ENCODE measurements at places on chromosomes 3 and 15.
A peak's percentile ranks its signal among the peaks of the same experiment; 100 is the strongest.

GRCh38 chr3:105518806-105519418 is 152.2 kb downstream of the ALCAM start:
- peak; percentile 77 for DNase-seq

DNA sequence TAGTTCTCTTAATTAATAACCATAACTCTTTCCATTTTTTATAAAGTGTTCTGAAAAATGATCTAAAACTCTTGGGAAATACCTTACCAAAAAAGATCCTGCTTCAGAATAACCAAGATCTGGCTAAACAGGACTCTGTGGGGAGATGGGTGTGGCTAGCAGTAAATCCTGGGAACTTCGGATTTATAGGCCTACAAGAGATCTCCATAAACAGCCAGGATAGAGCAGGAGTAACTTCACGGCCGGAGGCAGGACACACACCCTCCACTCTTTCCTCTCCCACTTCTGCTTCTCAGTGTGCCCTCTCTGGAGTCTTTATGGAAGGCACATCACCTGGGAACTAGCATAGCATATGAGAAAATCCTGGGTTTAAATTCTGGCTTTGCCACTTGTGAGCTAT is 309.4 kb upstream of the SOX2 start:
- DNase-seq, result no peak

DNA sequence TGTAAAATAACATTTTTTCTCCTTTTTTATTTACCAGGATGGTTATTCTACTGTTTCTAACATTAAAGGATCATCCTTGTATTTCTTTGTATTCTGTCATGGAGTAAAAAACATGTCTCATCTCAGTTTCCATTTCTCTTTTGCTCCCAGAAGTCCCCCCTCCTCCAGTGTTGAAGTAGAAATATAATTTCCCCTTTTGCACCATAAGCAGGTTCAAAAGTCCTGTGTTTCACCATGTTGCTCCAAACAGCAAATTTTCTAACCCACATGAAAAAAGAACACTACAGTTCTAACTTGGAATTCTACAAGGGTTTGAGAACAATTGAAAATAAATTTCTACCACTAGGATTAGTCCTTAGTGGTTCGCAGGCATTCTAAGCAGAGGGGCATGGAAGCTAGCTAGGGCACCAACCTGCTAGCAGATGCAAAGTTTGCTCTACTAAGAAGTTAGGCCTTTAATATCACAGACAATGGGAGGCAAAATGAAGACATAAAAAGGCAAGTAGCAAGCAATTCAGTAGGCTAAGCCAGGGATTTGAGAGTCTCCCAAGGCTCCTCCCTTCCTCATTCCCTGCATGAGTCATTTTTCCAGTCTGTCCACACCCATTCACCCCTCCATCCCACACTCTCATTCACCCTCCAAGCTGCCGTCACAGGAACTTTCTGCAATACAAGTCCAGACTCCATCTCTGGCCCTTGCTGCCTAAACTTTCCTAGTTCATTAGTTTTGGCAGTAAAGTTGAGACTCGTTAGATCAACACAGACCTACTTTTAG is 2.3 kb upstream of the MBNL1 start:
- no peak for DNase-seq

DNA sequence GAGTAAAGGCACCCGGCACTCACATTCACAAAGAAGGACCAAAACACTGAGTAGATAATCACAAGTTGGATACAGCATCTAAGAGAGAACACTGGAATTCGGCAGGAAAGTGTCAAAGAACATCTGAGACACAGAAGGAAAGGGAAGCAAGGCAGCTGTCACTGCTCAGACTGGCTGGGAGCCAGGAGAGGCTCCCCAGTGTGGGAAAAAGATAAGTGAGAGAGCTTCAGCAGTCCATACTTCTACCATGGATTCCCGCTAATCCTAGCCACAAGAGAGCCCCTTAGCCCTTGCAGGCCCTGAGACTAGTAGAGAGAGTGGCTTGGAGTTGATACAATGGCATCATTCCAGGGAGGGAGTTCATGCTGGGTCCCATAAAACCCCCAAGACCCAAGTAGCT is 36.7 kb upstream of the CP start:
- no peak for DNase-seq

DNA sequence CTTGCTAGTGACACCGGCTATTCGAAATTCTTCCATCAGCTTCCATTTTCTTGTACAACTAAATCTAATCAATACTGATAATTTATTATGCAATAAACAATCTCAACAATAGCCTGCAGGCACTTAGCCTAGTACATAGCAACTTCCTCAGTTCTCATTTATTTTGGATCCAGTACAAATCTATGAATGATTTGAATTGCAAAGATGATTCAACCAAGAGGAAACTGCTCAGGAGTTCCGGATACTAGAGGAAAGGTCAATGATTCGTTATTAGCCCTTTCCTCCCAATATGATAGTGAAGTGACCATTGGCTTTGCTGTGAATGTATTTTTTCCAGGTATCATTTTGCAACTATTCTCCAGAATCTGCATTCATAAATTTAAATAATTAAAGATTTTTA is 827.0 kb downstream of the CADM2 start:
- no peak for DNase-seq

- DNase-seq, result no peak
Measured at GRCh38 chr15:55627730-55628368, 39.7 kb upstream of the PYGO1 start.

DNA sequence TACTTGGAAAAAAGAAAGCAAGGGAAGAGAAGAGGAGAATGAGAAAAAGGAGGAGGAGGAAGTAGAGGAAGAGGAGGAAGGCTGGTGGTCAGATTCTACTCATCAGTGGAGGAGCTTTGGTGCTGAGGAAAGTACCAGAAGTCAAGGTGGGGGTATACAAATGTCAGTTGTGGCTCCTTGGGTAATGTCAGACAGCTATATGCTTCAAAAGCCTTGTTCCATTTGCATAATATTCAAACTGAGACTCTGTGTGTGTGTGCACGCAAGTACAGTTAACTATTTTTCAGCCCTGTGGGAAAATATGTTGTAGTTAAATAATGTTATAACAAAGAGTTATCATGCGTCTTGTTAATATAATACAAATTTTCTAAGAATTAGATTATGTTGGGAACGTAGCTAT is 609.7 kb downstream of the PDCD6IP start:
- no peak for DNase-seq

- no peak for DNase-seq
Measured at GRCh38 chr3:150033721-150034120, 63.0 kb upstream of the PFN2 start.

DNA sequence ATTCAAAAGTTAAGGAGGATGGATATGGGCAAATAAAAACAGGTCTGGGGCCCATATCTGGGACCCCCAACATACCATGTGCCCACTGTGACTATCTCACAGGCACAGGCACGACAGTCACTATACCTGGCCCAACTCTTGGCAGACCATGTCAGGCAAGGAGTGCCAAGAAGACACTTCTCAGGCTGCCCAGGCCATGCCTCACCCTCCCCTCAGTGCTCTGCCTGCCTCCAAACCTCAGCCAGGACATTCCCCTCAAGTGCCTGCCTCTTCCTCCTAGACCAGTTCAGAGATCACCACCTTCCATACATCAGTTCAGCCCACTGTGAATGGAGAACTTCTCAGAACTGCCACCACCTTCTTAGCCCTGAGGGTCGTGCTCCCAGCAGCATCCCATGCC is 4.4 kb upstream of the SEMA7A start:
- no peak for DNase-seq

- no peak for DNase-seq
Measured at GRCh38 chr3:171383206-171384018, 76.8 kb downstream of the TNIK start.

GRCh38 chr3:165390166-165390565 is 194.0 kb upstream of the SLITRK3 start:
- DNase-seq, result no peak
